A549 treated with RU486 at 1 μM for 4 hours (cell line): ENCODE measurements at places on chromosomes 7 and 10. TPM values are rescaled to one million over a fixed set of nuclear protein-coding genes. Genes with fewer than 3 reads are reported as not detected.

The CALCR gene
- 0.02 TPM in 1 of 5 replicates, not detected in the others for total RNA-seq

The KBTBD2 gene
- 16.6 to 28.7 TPM (median 24.9 TPM) in 5 replicates for total RNA-seq

The GRID2IP gene
- 0.03 TPM in 1 of 5 replicates, not detected in the others for total RNA-seq

The CLDN3 gene
- 1.4 to 3.4 TPM (median 2.9 TPM) in 5 replicates for total RNA-seq

The GATA3 gene
- total RNA-seq = 4.0 to 6.6 TPM (median 5.3 TPM) in 5 replicates

The EBLN1 gene
- total RNA-seq = 0.10 to 0.13 TPM in 2 of 5 replicates, not detected in the others

The OR2A12 gene
- total RNA-seq = not detected in 5 replicates

The APBB1IP gene
- 9.0 to 10.8 TPM (median 10.0 TPM) in 5 replicates for total RNA-seq

The TSPAN15 gene
- 87.7 to 112 TPM (median 109 TPM) in 5 replicates for total RNA-seq

The ADRB1 gene
- 0.37 to 1.1 TPM (median 0.85 TPM) in 5 replicates for total RNA-seq

The TMEM236 gene
- 0.03 to 0.07 TPM (median 0.06 TPM) in 5 replicates for total RNA-seq

The CARD11 gene
- total RNA-seq = 1.1 to 1.8 TPM (median 1.3 TPM) in 5 replicates
